Right renal pelvis (tissue), 4 donors: ENCODE measurements at places on chromosomes 12 and 14. TPM values are rescaled to one million over a fixed set of nuclear protein-coding genes. Genes with fewer than 3 reads are reported as not detected.

The RFX4 gene
- not detected for polyA plus RNA-seq

The ANKS1B gene
- polyA plus RNA-seq, result 3.9 TPM

GRCh38 chr14:95128140-95128539 lies 29.2 kb downstream of the DICER1 start:
- DNase-seq, result no peak

- no peak for DNase-seq
Observed at GRCh38 chr12:74890237-74890599, 319.4 kb downstream of the KCNC2 start.

DNA sequence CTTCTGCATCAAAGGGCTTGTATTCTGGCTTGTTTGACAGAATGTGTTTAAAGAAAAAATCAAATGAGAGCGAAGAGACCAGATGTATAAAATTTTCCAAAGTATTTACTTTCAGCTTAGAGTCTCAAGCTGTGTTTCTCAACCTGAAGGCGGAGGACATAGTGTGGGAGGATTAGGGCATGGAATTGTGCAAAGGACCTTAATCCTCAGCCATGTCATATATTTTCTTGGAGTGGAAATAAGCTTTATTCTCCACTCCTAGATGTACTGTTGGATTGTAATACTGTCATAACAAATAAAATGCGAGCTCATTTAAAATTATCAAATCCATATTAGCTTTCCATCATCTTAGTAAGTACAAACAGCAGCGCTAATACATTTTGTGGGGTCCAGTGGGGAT lies 154.0 kb downstream of the PAH start:
- no peak for DNase-seq

DNA sequence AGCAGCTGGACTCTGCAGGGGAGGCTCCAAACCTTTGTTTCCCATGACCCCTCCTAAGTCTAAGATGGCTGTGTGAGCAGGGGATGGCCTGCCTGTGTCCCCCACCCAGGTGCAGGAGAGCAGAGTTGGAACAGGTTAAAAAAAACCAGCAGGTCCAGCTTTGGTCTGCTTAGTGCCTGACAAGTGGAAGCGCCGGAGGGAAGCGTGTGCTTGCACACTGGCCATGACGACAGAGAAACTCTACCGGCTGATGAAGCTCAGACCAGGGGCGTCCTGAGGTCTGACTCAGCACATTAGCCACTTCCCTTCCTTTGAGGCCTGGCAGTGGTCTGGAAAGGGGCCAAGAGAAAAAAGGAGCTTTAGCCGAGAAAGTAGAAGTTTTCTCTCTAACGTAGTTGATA lies 280.1 kb downstream of the VRK1 start:
- peak; percentile 9 for DNase-seq
